ENCODE measurements at places on chromosomes 1 and 21. TPM values are rescaled to one million over a fixed set of nuclear protein-coding genes. Genes with fewer than 3 reads are reported as not detected.

DNA sequence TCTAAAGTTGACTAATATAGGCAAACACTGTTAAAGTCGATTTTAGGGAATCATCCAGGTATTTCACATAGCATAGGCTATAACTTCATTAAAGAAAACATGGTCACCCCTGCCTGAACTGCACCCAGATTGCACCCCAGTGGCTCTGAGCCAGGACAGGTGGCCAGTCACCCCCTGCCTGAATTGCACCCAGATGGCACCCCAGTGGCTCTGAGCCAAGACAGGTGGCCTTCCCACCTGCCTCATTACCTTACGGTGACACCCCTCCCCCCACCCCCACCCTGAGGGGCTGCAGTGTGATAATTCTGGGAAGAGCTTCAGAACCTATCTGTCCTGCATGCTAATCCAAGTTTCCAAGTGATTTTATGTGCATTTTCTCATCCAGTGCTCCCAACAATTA is 78.9 kb downstream of the DSCAM start:
- DNase-seq = no peak
- no peaks in the 10 kb centered on the region for H3K36me3 ChIP-seq
- H3K27me3 ChIP-seq = no peaks in the 10 kb centered on the region
- H3K4me1 ChIP-seq = no peaks in the 10 kb centered on the region
- H3K27ac ChIP-seq = no peak overlapping the region

GRCh38 chr1:167791281-167792187 is 69.8 kb downstream of the MPZL1 start:
- DNase-seq = no peak
- no peaks in the 10 kb centered on the region for H3K27me3 ChIP-seq
- no peak overlapping the region for H3K27ac ChIP-seq

DNA sequence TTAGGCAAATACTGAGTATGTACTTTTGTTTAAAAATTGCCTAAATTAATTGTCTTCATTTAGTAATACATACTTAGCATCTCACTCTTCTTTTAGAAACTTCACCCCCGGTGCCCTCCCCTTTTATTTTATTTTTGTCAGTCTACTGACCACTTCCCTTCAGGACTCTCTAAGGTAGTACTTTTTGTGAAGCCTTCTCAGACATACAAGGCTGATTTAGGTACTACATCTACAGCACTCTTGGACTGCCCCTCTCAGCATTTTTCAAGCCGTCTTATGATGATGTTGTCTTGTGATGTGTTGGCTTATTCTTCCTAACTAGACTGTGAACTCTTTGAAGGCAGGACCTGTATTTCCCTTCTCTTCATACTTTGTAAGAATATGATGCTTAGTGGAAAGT is 24.7 kb downstream of the RPS6KC1 start:
- H3K27ac ChIP-seq = no peak overlapping the region
- H3K27me3 ChIP-seq = no peaks in the 10 kb centered on the region
- no peak for DNase-seq
- H3K4me3 ChIP-seq = no peak overlapping the region

DNA sequence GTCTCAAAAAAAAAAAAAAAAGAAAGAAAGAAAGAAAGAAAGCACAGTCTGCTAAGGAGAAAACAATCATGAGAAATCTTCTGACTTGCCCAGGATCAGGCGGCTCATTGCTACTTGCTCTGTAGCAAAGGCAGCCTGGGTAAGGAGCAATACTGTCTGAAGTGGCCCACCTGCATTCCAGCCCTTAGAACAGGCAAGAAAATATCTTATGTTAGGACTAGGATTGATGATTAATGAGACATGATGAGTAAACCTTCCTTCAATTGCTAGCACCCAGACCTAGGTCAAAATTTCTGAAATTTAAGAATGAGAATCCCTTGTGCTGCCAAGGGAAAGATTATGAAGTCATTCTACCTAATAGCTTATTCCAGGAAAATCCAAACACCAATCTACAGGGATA is 140.8 kb downstream of the DSCAM start:
- no peak overlapping the region for H3K4me3 ChIP-seq
- no peaks in the 10 kb centered on the region for H3K27me3 ChIP-seq
- H3K27ac ChIP-seq = no peak overlapping the region
- no peaks in the 10 kb centered on the region for H3K4me1 ChIP-seq
- DNase-seq = no peak

- H3K4me1 ChIP-seq = no peaks in the 10 kb centered on the region
- no peak overlapping the region for H3K27ac ChIP-seq
- DNase-seq = no peak
- no peaks in the 10 kb centered on the region for H3K36me3 ChIP-seq
- no peak overlapping the region for H3K4me3 ChIP-seq
Measured at GRCh38 chr21:35106246-35106835, 57.2 kb upstream of the RUNX1 start.

GRCh38 chr1:21385022-21385421 is 54.9 kb upstream of the NBPF3 start:
- no peak overlapping the region for H3K4me3 ChIP-seq
- H3K36me3 ChIP-seq = no peaks in the 10 kb centered on the region
- DNase-seq = no peak

DNA sequence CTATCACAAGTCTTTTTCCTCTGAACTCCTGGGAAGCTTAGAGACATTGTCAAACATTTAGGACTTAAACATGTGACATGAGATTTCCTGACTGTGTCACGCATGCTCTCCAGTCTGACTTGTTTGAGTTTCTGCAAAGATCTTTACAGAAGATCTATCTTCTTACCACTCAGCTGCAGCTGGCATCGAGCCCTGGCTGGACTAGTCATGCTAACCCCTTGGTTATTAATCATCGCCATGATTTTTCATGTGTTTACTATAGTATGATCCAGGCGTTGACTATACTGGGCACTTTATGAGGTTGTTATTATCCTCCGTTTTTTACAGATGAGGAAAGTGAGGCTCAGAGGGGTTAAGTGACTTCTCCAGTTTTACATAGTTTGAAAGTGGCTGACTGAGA is 18.1 kb upstream of the IRF2BP2 start:
- H3K27ac ChIP-seq = no peak overlapping the region
- H3K27me3 ChIP-seq = no peaks in the 10 kb centered on the region
- no peaks in the 10 kb centered on the region for H3K4me1 ChIP-seq
- no peak for DNase-seq
- H3K36me3 ChIP-seq = no peaks in the 10 kb centered on the region
- no peak overlapping the region for H3K4me3 ChIP-seq

- peak; percentile 31 for DNase-seq
- no peak overlapping the region for H3K4me3 ChIP-seq
- no peak overlapping the region for H3K27ac ChIP-seq
- peaks cover 59% of the 10 kb centered on the region for H3K36me3 ChIP-seq
Measured at GRCh38 chr1:111441573-111442192, 7.4 kb downstream of the WDR77 start.

DNA sequence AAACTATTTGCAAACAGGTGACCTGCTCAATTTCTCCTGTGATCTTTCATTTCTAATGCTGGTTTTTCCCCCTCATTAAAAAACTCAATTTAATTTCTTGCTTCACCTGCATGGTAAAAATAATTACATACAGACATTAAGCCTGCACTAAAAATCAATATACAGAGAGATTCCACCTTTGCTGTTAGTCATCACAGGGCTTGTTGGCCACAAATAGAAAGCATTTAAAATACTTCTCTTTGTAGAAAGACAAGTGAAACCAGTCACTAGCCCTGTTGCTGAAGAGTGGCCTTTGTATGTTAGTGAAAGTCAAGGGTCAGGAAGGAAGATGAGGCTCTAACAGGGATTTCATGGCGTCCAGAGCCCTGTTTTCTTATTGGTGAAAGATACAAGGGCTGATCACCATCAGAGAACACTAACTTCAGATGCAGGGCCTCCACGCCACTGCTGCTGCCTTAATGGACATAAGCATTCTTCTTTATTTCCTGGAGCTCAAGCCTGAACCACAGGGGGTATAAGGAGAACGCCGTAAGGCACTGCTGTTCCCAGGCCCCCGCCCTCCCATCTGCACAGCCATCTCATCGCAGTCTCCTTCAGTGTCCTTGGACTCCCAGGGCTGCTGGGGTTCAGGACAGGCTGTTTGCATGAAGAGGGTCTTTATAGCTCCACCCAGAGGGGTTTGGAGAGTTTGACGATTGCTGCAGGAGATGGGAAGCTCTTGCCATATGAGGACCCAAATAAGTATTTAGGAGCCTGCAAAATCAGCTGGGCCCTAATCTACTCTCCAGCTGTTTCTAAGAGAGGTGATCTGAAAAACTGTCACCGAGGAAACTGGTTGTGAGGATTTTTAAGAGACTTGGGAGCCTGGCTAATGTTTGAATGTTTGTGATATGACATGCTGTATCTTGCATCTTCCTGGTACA is 117.3 kb upstream of the IRF2BP2 start:
- H3K27ac ChIP-seq = no peak overlapping the region
- no peak overlapping the region for H3K4me3 ChIP-seq
- peaks cover 25% of the 10 kb centered on the region for H3K4me1 ChIP-seq
- no peak for DNase-seq

- peaks cover 20% of the 10 kb centered on the region for H3K27me3 ChIP-seq
- no peak for DNase-seq
- no peaks in the 10 kb centered on the region for H3K36me3 ChIP-seq
- no peak overlapping the region for H3K27ac ChIP-seq
Measured at GRCh38 chr1:94246692-94247137, 9.3 kb upstream of the ARHGAP29 start.

DNA sequence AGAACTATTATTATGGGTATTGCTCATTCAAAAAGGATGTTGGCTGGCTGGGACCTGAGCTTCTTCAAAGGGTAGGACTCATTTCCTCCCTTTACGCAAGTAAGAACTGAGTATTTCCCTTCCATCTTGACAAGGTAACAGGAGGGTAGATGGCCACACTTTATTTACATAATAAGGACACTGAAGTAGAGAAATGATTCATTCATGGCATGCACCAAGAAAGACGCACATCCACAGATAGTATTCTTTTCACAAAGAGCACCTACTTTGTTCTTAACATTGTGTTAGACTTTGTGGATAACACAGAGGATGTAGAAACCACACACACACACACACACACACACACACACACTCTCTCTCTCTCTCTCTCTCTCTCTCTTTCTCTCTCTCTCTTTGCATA is 82.9 kb downstream of the FAM78B start:
- no peaks in the 10 kb centered on the region for H3K27me3 ChIP-seq
- no peak overlapping the region for H3K4me3 ChIP-seq
- H3K4me1 ChIP-seq = no peaks in the 10 kb centered on the region
- no peak for DNase-seq

- H3K4me1 ChIP-seq = no peaks in the 10 kb centered on the region
- H3K27me3 ChIP-seq = no peaks in the 10 kb centered on the region
- no peak for DNase-seq
Measured at GRCh38 chr1:220013497-220013896, 32.8 kb downstream of the EPRS1 start.

DNA sequence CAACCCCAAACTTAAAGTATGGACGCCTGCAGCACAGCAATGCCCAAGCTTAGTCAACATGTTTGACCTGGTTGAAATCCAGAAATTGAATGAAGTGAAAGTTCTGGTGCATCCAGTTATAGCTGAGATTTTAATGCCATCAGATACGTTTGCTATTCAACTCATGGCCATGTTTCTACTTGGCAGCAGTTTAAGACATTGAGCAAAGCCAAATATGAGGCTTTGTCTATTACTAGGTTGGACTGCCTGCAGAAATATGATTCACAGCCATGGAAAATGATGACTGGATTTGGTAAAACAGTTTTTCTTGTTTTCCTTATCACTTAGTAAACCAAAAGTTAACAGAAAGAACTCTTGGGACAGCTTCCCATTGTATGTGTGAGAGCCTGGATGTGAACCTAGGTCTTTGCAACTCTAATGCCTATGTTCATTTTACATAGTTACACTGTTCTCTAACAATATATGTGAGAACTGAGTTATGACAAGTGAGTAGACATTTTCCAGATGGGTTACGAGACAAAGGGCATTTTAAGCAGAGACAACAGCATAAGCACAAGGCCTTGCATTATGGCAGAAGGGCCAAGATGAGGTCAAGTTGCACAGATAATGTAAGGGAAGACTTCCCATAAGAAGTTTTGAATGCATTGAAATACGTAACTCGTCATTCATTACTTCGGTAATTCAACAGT is 32.4 kb upstream of the MYSM1 start:
- H3K4me1 ChIP-seq = no peaks in the 10 kb centered on the region
- no peaks in the 10 kb centered on the region for H3K36me3 ChIP-seq
- H3K27ac ChIP-seq = no peak overlapping the region
- H3K27me3 ChIP-seq = no peaks in the 10 kb centered on the region
- no peak overlapping the region for H3K4me3 ChIP-seq

- H3K4me1 ChIP-seq = no peaks in the 10 kb centered on the region
- no peak overlapping the region for H3K4me3 ChIP-seq
- no peak overlapping the region for H3K27ac ChIP-seq
- H3K27me3 ChIP-seq = no peaks in the 10 kb centered on the region
Measured at GRCh38 chr1:14304381-14304865, 294.1 kb upstream of the KAZN start.

The PLA2G2A gene
- 0.69 TPM for total RNA-seq

The KLF17 gene
- not detected for total RNA-seq

The ACP6 gene
- total RNA-seq = 17.7 TPM

The RCSD1 gene
- total RNA-seq = 0.69 TPM

The ENAH gene
- total RNA-seq = 318 TPM

The TSHB gene
- total RNA-seq = not detected

The OR10Z1 gene
- not detected for total RNA-seq

The UBIAD1 gene
- 23.4 TPM for total RNA-seq

The SLC45A3 gene
- 13.0 TPM for total RNA-seq

The MYOM3 gene
- total RNA-seq = 0.36 TPM

The LIN28A gene
- 1,467 TPM for total RNA-seq

Measured in H1 (cell line).